ENCODE measurements at places on chromosomes 6 and 20.

DNA sequence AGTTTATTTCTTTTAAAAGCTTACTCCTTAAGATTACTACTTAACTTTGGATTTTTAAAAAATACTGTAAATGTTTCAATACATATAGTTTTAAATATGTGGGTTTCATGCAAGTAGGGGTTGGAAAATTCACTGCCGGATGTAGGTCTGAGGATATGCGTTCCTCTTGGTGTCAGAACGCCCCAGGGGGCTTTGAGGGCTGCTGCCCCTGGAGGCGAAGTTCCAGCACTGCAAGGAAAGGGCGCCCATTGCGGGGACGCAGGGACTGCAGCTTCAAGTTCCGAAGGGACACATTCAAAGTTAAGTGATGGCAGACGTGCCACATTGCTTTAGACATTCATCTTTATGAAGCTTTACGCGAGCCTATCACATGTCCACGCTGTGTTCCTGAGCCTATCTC, 152.9 kb downstream of the SOD2 start:
- DNase-seq = no peak

- DNase-seq = no peak
These were observed 58.2 kb downstream of the SMAP1 start for GRCh38 chr6:70725817-70726415.

- DNase-seq = no peak
These were observed 5.1 kb downstream of the TGIF2 start for GRCh38 chr20:36578356-36579041.

DNA sequence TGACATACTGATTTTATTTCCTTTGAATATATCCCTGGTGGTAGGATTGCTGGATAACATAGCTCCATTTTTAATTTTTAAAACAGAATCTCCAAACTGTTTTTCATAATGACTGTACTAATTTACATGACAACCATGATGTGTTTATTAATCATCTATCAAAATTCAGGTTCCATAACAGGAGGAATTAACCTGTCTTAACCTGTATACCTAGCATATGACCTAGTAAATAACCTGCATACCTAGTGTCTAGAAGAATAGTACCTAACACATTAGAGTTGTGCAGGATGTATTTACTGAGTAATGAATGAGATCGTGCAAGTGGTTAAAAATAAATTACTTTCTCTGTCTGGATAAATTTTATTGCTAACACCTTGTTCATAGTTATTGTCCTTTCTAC, 45.8 kb upstream of the ARHGAP18 start:
- no peak for DNase-seq

GRCh38 chr20:1734269-1734858, 76.8 kb upstream of the SIRPG start:
- no peak for DNase-seq

GRCh38 chr6:62819640-62820039, 391.6 kb upstream of the FKBP1C start:
- no peak for DNase-seq

- no peak for DNase-seq
These were observed 41.5 kb upstream of the ADGRF1 start for GRCh38 chr6:47083586-47084047.
